GM12864 (cell line): ENCODE measurements at places on chromosomes 12 and 14.

DNA sequence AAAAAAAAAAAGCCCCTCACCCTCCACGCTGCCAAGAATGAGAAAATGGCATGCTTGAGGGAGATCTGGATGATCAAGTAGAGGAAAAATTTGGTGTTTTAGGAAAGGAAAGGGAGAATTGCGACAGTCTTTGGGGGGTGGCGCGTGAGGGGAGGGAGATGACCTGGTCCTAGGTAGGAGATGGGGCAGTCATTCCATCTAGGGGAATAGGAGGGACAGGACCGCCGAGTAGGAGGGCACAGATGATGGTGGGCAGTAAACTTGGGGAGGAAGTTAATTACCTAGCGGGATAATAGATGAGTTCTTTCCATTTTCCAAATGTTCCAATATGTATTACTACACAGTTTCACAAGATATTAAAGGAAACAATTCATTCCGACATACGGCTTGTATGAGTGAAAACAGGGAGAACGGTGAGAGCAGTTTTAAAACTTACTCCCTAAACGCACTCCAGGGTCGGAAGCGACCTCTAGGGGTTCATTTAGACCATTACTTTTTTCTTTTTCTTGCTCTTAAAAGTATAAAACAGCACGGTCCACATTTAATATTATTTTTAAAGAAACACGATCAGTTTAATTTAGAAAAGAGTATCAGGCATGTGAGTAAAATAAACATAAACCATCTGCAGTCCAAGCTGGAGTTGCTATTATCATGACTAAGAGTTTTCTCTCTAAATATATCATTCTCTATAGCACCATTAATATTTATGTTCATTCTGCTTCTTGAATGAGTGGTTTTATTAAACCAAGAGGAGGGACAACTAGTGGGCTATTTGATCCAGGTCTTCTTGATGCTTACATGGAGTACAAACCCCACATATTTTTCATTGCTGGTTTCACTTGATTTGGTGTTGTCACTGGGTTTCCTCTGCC lies 3.0 kb upstream of the FNTB start:
- no peak for DNase-seq

- no peak for DNase-seq
Observed at GRCh38 chr14:100117633-100118395, 41.6 kb downstream of the DEGS2 start.

DNA sequence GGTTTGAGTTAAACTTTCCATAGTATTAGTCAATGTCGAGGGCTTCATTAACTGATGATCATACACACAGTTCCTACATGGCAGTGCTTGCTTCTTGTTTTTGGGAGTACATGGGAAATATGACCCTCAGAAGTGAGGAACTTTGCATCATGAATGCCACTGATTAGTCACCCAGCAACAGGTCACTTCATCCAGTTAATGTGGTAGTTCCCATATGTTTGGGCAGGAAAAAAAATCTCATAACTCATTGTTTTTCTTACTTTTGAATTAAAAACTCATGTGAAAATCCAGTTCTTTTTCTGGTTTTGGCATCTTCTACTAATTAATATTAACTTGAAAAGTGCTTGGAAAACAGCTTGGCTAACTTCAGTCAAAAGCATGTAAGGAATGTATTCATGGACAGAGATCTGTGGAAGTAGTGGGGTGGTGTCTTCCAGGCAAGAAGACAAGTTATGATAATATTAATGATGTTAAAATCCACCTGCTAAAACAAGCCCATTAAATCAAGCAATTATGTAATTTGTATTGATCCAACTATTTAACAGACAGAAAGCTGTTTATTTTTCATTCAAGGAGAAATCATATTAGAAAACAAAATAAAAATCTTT lies 309.1 kb upstream of the NAV3 start:
- no peak for DNase-seq

DNA sequence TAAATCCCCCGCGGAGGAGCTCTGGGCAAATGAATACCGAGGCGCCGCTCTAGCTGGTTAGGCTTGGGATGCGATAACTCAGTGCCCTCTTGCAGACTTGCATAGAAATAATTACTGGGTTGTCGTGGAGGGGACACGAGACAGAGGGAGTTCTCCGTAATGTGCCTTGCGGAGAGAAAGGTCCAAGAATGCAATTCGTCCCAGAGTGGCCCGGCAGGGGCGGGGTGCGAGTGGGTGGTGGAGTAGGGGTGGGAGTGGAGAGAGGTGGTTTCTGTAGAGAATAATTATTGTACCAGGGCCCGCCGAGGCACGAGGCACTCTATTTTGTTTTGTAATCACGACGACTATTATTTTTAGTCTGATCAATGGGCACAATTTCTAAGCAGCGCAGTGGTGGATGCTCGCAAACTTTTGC lies 2.5 kb upstream of the TBX5 start:
- no peak for DNase-seq

DNA sequence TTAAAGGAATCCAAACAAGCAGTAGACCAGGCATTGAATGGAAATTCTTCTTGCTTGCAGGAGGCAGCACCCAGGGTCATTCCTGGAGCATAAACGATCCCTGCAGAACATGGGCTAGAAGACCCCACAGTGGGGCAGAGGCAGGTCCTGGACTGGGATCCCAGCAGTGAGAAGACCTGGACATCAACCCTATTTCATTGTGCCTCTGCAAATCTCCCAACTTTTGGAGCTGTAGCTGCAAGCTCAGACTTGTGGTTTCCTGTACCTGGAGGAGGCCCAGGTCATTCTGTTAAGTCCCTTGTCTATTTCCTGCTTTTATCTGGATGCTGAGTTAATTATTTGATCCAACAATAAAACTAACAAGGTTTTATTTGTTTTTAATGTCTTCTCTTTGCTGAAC lies 61.7 kb downstream of the CALM1 start:
- DNase-seq, result no peak

- DNase-seq, result no peak
Observed at GRCh38 chr12:77954206-77954555, 123.5 kb downstream of the NAV3 start.

DNA sequence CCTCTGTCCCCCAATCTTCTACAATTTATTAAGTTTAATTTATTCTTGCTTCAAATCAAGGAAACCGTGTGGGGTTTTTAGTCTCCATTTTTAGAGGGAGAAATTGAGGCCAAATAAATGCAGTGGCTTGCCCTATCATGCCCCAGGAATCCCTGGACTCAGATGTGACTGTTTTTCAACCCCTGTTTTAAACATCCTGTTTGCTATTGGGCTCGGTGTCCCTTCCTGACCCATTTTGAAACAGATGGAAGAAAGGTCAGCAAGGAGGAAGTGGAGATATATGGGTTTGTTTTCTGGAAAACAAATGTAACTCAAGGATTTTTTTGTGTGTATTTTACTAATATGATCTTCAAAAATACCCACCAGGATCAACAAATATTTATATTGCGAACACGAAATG lies 84.7 kb downstream of the DACT1 start:
- no peak for DNase-seq

DNA sequence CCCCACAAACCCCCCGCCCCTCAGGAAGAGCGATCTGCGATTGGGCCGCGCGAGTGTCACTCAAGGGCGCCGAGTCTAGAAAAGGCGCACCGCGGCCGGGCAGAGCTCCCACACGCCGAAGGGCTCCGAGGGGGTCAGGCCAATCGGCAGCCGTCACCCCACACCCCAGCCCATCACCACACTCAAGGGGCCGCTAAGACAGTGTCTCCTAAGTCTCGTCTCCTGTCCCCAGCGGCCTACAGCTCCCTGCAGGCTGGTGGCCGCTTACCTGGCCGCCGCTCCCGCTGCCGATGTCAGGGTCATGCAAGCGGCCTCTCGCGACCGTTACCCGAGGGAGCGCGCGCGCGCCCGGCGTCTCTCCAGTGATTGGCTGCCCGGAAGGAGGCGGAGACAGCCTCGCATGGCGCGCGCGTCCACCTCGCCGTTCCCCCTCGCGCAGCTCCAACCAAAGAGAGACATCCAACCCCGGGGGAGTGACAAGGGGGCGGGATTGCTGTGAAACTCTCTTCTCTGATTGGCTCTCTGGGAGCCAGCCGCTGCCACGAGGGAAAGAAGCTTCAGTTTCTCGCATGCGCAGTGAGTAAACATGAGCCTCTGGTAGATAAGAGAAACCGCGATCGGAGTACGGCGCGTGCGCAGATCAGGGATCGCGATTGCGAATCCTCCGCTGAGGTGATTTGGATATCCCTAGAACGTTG lies at the start of the genes MPHOSPH9 and MTRFR:
MPHOSPH9 (minus strand) TSS at position 335 of the 698 bp plus-strand sequence. CDS start 2,777 bp downstream, outside the sequence.
MTRFR (plus strand) TSS at position 630 of the 698 bp plus-strand sequence. CDS start 20,239 bp downstream, outside the sequence.
- DNase-seq, result peak; percentile 99

DNA sequence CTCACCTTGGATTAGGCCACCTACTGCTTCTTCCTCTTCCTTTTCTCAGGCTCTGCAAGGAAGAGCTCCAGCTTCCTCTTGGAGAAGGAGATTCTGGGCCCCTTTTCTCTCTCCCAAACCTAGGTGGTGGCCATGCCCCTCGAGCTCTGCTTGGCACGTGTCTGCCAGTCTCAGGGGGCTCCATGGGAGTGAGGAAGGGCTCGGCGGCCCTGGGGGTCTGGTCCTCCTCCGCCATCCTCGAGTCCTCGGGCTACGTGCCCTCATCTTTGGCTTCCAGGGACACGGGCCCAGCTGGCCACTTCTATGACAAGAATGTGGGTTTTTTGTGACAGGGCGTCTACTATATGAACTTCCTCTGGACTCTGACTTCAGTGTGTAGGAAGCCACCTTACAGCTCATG lies 34.3 kb downstream of the HSP90AA1 start:
- DNase-seq, result no peak

DNA sequence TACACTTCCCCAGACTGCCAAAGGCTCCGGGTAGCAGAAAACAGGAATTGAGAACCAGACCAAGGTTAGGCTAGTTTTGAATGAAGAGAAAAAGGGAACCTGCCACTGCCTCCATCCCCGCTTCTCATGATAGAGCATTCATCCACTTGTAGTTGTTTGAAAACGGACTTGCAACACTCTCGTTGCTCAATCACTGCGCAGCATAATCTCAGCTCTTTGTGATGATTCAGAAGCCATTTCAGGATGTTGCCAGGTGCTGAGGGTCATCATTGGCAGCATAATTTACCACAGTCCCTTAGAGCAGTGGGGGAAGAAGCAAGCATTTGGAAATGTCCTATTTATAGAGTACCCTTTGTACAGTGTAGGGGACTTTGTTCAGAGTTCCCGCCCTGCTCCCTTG lies 25.6 kb downstream of the KCNK13 start:
- DNase-seq, result peak; percentile 2

DNA sequence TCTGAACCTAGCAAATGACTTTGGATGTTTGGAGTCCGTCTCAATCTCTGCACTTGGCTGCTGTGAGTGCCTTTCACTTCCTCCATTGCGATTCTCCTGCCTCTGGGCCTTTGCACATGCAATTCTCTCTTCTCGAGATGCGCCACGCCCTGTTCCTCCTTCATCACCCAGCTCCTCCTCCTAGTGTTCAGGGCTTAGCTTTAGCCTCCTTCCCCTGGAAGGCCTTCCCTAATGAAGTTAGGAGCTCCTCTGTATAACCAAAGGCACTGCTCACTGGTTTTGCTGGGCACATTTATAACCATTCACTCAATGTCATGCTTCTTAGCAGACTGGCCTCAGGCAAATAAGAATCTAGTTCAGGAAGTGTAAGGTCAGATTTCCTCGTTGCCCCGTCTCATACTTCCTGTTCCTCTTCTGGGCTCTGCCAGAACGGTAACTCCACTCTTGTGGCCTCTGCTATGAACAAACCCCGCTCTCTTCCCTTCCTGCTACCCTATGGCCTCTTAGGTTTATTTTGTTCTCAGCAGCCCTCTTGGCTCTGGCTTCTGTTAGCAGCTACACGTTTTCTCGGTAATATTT lies 171.4 kb downstream of the CRADD start:
- DNase-seq, result peak; percentile 46

DNA sequence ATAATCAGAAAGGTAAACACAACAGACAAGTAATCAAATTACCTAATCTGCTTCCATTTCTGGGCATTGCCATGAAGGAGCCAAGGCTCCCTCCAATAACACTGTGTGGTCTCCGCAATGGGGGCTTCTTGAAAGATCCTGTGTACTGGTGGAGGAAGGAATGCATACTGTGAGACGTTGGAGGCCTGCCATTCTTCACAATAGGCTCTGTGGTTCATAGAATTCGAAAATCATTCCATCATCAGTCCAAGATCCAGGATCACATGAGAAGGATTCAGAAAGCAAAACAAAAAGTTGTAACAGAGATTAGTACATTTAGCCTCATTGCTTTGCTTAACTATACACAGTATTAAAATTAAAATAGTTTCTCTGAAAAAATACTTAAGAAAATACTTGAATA lies 76.3 kb downstream of the CDK17 start:
- no peak for DNase-seq

DNA sequence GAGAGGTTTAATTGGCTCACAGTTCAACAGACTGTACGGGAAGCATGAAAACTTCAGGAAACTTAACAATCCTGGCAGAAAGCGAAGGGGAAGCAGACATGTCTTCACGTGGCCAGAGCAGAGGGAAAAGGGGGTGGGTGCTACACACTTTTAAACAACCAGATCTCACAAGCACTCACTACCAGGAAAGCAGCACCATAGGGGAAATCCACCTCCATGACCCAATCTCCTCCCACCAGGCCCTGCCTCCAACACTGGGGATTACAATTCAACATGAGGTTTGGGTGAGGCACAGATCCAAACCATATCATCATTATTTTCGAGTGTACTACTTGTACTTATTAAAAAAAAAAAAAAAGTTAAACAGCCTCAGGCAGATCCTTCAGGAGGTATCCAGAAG lies 29.9 kb downstream of the RXYLT1 start:
- no peak for DNase-seq

GRCh38 chr12:74539765-74540526 lies 2.3 kb downstream of the ATXN7L3B start:
- no peak for DNase-seq

- DNase-seq, result no peak
Observed at GRCh38 chr12:115227137-115227615, 543.2 kb upstream of the TBX3 start.

GRCh38 chr12:49954863-49955830 lies 4.6 kb downstream of the AQP2 start:
- no peak for DNase-seq

DNA sequence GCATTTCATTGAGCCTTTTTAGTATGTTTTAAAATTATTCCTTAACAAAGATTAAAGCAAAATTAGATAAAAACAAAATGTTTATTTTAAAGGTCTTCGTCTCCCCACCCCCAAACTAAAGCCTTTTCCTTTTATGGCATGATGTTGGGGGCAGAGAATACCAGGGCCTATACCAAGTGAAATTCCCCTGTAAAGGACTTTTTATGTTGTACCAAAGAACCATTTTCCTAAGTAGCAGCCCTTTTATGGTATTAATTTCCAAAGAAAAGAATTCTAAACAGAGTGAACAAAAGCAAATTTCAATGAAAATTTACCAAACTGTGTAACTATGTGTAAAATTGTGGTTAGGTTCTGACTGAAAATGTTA lies 71.9 kb upstream of the GNPNAT1 start:
- no peak for DNase-seq
